ENCODE measurements at places on chromosomes 11 and 22.
A peak's percentile ranks its signal among the peaks of the same experiment; 100 is the strongest.

- DNase-seq: no peak
Observed at GRCh38 chr22:17303840-17304779, 65.2 kb upstream of the CECR2 start.

- no peak for DNase-seq
Observed at GRCh38 chr11:83007909-83008580, 63.7 kb downstream of the RAB30 start.

GRCh38 chr11:10908215-10908951, 50.5 kb upstream of the ZBED5 start:
- DNase-seq: no peak

DNA sequence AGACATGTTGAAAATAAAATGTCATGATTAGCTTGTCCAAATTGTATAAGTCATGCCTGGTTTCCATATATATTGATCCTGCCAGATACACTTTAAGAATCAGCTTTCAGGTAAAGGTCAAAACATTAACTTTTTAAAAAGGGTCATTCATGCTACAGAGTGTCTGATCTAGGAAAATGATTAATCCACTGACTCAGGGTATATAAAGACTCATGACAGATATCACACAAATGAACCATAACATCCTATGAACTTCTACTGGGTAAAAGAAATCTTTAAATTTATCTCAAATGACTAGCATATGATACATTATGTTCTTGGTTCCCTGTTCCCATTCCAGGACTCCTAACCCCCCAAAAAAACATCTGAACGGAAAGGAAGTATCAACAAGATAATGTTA, 11.7 kb downstream of the MRTFA start:
- no peak for DNase-seq

- DNase-seq: peak; percentile 73
Observed at GRCh38 chr11:22559416-22559815, 66.2 kb downstream of the FANCF start.

GRCh38 chr11:119583585-119583984, 145.4 kb downstream of the NECTIN1 start:
- no peak for DNase-seq

- no peak for DNase-seq
Observed at GRCh38 chr11:31913985-31914384, 102.9 kb upstream of the PAX6 start.
